HTR-8/SVneo (cell line): ENCODE measurements at places on chromosomes 5 and 9.
A peak's percentile ranks its signal among the peaks of the same experiment; 100 is the strongest.

- DNase-seq, result no peak
Measured at GRCh38 chr5:42648915-42649314, 107.7 kb upstream of the CCDC152 start.

DNA sequence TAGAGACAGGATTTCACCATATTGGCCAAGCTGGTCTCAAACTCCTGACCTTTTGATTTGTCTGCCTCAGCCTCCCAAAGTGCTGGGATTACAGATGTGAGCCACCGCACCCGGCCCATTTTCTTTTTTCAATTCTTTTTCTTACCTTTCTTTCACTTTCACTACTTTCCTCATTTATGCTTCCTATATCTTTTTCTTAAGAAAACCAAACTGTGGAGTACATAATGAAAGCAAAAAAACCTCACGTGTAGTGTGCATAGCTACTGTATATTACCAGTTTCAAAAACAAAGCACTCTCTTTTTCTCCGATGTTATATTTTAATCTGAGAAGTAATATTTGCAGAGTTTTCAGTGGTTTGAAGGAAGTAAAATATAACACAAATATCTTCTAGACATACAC, 8.0 kb upstream of the CAST start:
- DNase-seq, result no peak

- DNase-seq, result no peak
Measured at GRCh38 chr9:137809040-137809576, 68.5 kb upstream of the CACNA1B start.

DNA sequence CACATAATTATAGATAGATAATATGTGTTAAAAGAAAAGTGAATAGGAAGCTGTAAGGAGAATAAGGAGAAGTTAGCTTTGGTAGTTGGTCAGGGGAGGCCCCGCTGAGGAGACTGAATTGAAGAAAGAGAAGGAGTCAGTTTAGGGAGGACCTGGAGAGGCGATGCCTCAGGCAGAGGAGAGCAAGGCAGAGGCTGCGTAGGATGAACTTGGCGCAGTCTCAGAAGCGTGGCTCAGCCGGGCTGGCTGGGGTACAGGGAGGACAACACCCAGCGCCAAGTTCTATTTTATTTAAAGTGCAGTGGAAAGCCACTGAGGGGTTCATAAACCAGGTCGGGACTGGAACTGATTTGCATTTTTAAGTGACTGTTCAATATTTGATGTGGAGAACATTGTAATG, 68.5 kb downstream of the PTCD2 start:
- no peak for DNase-seq

DNA sequence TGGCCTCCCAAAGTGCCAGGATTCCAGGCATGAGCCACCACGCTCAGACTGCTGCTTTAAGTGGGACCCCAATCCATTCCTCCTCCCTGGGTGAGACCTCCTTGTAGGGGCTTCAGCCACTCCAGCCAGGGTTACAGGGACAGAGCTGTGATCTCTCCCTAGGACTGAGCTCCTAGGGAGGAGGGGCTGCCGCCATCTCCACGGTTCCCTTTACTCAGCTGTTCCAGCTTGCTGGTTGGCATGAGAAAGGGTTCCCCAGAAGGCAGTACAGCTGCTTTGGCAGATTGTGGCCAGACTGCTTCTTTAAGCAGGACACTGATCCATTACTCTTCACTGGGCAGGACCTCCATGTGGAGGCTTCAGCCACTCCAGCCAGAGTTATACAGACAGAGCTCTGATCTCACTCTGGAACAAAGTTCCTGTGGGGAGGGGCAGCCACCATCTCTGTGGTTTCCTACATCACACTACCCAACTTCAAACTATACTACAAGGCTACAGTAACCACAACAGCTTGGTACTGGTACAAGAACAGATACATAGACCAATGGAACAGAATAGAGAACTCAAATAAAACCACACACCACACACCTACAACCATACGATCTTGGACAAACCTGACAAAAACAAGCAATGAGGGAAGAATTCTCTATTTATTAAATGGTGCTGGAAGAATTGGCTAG, 7.2 kb downstream of the INSL6 start:
- DNase-seq, result no peak

GRCh38 chr5:64340293-64340692, 165.5 kb upstream of the RGS7BP start:
- no peak for DNase-seq

DNA sequence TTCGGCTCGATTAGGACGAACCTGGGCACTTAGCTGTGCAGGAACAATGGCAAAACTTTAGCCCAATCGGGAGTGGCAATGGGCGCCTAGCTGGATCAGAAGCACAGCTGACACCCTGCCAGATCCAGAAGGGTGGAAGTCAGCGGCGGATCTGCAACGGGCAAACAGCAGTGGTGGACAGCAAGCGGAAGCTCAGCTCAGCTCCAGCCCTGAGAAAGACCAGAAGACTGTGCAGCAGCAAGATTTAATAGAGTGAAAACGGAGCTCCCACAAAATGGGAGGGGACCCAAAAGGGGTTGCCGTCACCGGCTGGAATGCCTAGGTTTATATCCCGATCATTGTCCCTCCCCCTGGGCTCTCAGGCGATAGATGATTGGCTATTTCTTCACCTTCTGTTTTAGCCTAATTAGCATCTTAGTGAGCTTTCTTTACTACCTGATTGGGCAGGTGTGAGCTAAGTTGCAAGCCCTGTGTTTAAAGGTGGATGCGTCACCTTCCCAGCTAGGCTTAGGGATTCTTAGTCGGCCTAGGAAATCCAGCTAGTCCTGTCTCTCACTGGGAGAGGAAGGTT, 1237.9 kb downstream of the CDH12 start:
- DNase-seq, result no peak

- no peak for DNase-seq
Measured at GRCh38 chr5:166562246-166562645, 1729.2 kb upstream of the WWC1 start.

DNA sequence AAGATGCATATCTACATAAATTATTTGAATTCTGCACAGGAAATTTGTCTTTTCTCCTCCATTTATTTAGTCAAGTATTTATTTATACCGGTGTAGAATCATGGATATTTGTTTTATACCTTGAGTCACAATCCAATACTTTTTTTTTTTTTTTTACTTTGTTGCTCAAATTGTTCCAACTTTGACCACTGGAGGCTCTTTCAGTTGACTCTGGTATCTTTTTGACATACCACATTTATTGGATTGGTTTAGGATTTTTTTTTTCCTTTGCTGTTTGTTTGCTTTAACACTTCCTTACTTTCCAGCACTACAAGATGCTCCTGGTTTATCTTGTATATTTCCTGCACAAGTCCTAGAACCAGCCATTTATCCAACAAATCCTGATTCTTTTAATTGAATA, 543.1 kb upstream of the RIOK2 start:
- no peak for DNase-seq

- no peak for DNase-seq
Measured at GRCh38 chr5:150065886-150066285, 20.5 kb downstream of the CSF1R start.

GRCh38 chr5:150516011-150516410, 8.1 kb downstream of the NDST1 start:
- DNase-seq, result no peak

GRCh38 chr5:157025093-157025698, 33.7 kb downstream of the HAVCR1 start:
- DNase-seq, result no peak

DNA sequence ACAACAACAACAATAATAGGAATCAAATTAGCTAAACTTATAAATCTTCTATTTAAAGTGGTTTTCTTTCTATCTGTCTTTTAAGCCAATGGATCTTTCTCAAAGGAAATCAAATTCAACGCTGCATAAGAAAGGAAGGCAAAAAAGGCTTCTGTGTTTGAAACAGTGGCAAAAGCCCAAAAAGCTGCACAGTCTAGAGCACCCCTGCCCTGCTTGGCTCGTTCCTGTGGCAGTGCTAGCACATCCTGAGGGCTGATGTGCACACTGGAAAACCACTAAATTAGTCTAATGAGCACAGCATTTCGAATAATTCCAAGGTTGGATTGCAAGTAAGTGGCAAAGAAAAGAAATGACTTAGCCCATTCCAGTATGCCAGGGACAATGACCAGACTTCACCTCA, 80.7 kb downstream of the AP3B1 start:
- no peak for DNase-seq

- DNase-seq, result no peak
Measured at GRCh38 chr9:5557606-5558587, 47.6 kb downstream of the PDCD1LG2 start.

GRCh38 chr5:54904425-54904824, 81.0 kb downstream of the ESM1 start:
- DNase-seq, result peak; percentile 54

DNA sequence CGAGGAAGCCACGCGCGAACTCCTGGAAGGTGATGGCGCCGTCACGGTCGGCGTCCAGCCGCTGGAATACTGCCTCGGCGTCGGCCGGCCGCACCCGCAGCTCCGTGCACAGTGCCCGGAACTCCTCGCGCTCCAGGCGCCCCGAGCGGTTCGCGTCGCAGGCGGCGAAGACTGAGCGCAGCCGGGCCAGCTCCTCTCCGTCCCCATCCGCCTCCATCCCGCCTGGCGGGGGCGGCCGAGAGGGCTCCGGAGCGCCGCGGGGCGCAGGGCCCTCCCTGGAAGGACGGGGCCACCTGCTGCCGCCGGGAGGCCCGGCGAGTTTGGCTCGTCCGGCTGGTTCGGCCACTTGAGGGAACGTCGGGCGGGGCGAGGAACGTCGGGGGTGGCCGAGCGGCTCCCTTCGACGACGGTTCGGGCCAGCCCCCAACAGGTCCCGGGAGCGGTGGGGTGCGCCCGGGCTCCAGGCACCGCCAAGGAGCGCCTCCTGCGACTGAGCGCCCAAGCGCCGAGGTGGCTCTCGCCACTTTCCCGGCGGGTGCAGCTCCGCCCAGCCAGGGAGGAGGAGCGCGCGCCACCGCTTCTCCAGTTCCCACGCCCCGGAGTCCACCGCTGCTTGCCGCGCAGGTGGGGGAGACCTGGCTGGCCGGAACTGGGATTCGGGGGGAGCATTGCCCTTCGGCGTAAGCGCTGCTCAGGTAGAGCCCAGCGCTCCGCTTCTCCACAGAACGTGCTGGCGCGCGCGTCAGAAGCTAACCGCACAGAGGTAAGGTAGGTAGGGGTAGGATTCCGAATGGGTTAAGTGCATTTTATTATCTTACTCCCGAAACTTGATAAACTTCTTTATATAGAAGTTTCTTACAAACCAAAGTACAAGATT, at the start of gene RASEF:
Gene RASEF, minus strand, starts transcription at position 492 of the 877 bp plus-strand sequence. Its CDS starts 275 bp downstream, at position 217.
- DNase-seq, result peak; percentile 39

DNA sequence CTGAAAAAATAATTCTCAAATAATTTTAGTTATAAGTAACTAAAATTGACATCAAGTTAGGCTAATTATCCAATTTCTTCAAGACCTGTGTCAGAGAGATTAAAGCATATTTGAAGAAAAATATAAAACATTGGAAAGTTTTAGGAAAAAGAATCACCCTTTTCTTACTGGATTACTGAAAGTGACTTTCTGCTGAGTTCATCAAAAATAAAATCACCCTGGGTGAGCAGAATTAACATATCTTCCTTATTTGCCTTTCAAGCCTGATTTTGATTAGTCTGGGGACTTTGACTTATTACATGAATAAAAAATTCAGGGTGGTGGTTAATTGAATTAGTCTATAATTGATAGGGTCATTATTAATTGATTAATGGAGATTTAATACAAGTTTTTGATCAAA, 252.3 kb upstream of the HAPLN1 start:
- no peak for DNase-seq

GRCh38 chr5:72433522-72433921, 73.7 kb downstream of the ZNF366 start:
- no peak for DNase-seq

DNA sequence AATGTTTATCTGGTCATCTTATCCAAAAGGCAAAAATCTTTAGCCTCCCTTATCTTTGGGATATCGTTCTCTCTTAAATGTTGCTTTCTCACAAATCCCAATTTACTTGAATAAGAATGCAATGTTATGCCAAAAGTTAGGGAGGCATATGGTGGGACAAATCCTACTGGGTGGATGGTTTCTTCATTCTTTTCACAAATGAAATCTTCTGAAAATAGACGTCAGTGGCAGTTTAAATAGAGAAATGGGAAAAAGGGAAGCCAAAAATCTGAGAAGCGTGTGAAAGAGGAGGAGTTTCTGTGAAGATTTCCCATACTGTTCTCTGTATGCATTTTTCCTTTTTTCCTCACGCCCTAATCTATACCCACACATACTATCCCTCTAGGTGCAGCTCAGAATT, 2.5 kb upstream of the PCDHAC1 start:
- DNase-seq, result no peak

DNA sequence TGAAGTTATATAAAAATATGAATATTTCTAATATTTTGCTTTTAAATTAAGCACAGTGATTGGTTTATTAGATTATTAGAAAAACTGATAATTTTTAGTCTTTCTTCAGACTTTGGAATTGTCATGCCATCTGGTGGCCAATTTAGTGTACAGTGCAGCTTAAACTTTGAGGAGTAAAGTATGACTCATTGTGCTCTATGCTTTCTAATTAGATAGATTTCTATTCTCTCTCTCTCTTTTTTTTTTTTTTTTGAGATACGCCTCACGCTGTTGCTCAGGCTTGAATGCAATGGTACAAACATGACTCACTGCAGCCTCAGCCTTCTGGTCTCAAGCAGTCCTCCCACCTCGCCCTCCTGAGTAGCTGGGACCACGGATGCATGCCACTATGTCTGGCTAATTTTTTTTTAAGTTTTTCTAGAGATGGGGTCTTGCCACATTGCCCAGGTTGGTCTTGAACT, 42.1 kb upstream of the GPR21 start:
- DNase-seq, result peak; percentile 55

DNA sequence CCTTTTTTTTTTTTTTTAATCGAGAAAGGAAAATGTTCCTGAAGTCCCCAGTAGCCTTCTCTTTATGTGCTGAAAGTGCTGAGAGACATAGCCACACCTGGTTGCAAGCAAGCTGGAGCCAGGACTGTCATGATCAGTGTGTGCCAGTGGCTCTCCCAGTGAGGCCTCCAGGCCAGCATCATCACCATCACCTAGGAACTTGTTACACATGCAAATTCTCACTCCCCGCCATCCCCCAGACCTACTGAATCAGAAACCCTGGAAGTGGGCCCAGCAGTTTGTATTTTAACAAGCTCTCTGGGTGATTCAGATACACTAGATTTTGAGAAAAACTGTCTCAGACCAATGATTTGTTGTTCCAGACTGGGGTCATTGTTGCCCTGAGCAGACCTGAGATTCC, 181.9 kb upstream of the GLRA1 start:
- no peak for DNase-seq

DNA sequence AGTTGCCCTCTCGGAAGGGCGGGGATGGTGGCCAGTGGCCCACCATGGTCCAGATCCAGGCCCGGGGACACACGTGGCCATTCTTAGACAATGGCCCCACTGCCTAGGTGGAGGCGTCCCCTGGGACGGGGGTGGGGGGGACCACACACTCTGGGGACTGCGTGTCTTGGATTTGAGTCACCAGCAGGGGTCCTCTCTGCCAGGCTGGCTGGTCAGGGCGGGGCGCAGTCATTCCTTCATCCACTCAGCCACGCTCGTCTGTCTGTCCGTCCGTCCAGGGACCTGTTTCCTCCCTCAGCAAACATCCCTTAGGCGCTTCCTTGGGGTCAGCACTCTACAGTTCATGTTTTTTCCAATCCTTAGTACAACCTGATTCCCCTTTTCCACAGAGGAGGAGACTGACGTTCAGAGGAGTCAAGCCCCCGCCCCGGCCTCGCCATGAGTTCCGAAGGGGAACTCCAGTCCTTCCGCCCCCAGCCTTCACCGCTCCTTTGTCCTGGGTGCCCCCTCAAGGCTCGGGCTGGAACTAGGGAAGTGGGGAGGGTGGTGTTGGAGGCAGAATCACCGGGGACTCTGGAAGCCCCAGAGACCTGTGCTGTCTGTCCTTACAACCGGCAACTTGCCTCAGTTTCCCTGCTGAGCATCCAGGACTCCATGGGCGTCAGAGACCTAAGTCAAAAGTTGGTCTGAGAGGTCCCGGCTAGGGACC, 276.6 kb upstream of the MVB12B start:
- DNase-seq, result no peak

- DNase-seq, result no peak
Measured at GRCh38 chr9:130672933-130673615, 8.7 kb downstream of the PRDM12 start.
